ENCODE measurements at places on chromosomes 4 and X.

DNA sequence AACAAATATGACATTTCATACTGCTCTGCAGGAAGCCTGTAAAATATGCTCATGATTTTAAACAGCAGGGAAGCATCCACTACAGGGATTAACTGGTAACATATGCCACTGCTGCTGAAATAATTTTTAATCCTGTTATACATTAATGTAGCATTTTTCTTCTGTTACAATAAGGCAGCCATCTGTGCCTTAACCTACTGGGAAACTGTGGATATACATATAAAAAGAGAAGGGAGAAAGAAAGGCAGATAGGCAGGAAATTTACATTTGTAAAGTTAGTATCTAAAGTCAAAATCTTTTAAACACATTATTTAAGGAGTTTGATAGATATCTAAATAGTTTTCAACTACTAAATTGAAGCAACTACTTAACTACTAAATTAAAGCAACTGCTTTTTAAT is 514.6 kb upstream of the KLHL4 start:
- no peak for DNase-seq

GRCh38 chrX:12844319-12844718 is 22.6 kb upstream of the TLR7 start:
- no peak for DNase-seq

DNA sequence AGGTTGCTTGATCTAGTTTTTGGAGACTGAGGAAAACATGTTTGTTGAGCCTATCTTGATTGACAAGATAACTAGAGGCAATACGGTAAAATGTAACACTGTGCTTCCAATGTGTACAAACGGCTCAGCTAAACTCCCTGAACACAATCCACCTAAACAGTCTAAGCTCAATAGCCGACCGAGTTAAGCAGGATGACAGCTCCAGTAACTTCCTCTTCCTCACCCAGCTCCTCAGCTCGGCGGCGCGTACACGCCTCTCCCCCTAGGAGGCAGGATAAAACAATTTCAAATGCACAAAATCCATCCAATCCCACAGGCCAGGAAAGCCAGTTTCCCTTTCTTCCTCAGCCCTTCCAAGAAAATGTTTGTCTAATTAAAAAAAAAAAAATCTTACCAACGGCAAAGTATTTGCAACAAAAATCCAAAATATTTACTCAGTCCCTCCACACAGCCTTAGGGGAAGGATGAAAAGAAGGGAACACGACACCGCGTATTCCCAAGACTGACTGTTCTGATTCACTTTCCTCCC is 1.0 kb downstream of the CNOT6L start:
- peak; percentile 18 for DNase-seq

DNA sequence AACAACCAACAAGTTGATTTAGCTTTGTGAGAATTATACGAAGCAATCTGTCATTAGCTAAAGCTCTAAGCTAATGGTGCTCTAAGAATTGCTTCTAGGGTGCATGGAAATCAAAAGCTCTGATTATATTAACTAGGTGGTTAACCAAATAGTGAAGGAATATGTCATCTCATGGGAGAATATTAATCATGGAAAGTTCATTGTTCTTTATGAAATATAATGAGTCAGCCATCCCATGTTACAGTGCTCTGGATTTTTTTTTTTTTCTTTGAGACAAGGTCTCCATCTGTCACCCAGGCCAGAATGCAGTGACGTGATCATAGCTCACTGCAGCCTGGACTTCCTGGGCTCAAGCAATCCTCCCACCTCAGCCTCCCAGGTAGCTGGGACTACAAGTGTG is 10.5 kb downstream of the DCAF8L2 start:
- DNase-seq, result no peak
